ENCODE measurements at places on chromosomes 5 and 9.
A peak's percentile ranks its signal among the peaks of the same experiment; 100 is the strongest.

DNA sequence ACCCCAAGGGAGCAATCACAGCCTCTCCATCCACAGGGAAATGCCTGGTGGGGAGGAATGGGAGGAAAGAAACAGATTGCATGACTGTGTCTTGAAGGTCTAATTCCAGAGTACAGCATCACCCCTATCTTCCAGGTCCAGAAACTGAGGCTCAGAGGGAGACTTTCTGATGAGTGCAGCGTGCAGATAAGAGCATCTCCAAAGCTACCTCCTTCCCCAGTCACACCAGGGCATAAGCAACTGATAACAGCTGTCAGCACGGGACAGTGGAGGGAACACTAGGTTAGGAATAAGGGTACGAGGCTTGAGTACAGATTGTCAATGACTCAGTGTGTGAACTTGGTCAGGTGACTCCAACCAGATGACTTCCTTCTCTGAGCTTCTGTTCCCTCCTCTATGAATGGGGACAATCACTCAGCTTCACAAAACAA lies 126.9 kb downstream of the KCNIP1 start:
- no peak for DNase-seq

GRCh38 chr9:137298401-137299202 lies 3.5 kb downstream of the NRARP start:
- no peak for DNase-seq

DNA sequence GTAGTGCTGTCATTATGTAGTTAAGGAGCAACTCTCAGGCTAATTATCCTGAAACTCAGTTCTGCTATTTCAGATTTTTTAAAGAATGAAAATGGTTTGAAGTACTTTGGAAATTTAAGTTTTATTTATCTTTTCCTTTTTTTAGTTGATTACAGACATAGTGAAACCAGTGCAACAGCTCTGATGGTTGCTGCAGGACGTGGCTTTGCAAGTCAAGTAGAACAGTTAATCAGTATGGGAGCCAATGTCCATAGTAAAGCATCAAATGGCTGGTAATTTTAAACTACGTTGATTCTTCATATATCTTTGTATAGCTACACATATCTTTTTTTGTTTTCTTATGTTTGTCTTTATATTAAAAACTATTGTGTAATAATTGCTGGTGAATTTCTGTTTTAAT lies 34.9 kb downstream of the YTHDC2 start:
- no peak for DNase-seq

DNA sequence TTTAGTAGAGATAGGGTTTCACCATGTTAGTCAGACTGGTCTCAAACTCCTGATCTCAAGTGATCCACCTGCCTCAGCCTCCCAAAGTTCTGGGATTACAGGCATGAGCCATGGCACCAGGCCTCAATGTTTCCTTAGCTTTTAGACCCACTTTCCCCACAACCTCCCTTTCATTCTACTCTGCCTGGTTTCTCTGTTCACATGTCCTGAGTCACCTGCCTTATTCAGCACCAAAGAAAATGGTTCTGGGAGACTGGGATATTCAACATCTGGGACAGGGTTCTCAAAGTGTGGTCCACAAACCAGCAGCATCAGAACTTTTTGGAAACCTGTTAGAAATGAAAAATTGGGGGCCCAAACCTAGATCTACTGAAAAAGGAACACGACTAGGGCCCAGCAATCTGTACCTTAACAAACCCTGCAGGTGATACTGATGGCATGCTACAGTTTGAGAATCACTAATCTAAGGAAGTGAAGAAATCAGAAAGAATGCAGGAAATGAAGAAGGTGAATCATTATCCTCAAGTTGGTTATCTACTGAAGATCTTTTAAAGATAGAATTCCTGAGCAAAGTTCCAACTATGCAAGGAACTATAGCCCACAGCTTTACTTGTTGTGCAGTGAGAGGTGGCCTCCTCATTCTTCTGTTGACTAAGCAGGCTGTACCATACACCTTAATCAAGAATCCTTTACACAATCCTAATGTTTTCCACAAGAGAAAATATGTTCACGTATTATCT lies 51.8 kb upstream of the CTNNAL1 start:
- peak; percentile 61 for DNase-seq

DNA sequence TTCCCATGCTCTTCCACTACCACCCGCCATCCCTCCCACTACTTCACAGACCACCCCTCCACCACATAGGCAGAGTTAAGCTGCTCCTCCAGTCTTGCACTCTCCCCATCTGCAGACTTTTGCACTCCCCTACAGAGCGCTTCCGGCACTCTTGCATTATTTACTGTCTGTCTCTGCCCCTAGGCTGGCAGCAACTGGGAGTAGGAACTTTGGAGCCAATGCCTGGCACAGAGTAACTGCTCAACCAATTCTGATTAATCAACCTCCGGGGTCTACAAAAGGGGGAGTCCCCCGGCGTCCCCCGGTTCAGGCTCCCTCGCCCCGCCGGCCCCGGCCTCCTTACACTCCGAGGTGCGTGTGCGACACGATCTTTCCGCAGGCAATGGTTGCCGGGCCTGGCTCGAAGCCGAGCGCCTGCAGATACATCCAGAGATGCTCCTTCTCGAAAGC lies 498 bp downstream of the HAUS6 start:
- DNase-seq = no peak

- no peak for DNase-seq
Measured at GRCh38 chr5:165349735-165350134, 1844.3 kb downstream of the MAT2B start.

DNA sequence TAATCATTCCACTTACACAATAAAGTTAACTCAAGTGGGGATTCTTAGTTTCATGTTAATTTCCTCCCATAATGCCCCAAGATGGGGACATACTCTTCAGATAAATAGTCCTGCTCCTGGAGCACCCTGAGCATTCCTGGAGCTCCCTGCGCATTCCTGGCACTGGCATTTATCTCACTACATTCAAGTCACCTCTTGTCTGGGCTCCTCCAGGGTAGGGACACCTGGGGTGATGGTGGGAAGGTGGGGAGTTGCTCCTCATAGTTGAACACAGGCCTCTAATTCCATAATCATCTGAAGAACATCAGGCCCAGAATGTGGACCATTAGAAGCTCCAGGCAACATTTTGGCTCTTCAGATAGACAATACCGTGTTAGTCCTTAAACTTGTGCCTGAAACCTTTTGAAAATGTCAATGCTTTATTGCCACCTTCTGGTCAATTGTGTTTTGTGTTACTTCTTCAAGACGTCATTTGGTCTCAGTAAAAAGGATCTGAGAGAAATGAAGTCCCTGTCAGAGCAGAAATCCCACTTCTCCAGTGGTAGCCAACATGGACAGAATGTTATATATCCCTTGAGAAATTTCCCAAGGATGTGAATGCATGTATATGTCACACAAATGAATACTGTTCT lies 14.2 kb upstream of the AGGF1 start:
- peak; percentile 49 for DNase-seq

DNA sequence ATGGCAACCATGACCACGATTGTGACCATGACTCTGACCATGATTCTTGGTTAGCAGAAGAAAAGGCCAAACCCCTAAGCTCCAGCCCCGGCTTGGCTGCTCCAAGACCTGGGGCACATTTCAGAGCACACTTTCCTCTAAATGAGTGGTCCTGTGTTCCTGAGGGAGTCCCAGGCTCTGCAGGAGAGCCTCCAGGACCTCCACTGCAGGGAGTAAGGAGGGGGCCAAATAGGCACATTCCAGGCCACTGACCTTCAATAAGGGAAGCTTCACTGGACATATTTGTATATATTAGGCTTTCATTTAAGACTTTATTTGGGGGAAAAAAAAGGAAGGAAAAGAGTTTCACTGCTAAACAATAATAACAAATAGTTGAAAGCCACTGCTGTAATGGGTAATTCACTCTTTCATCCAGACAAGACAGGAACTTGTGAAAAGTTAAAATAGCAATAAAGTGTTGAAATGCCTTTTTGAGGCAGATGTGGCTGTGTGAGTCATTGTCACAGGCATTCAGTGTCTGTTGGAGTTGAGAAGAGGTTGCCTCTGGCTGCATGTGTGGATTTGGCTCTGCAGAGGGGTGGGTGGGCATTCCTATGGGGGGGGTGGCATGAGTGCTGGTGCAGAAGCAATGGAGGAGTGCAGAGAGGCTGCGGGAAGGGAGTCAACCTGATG lies 63.9 kb upstream of the TGFBR1 start:
- DNase-seq = peak; percentile 94

- DNase-seq = no peak
Measured at GRCh38 chr9:111978616-111979015, 82.0 kb downstream of the UGCG start.

DNA sequence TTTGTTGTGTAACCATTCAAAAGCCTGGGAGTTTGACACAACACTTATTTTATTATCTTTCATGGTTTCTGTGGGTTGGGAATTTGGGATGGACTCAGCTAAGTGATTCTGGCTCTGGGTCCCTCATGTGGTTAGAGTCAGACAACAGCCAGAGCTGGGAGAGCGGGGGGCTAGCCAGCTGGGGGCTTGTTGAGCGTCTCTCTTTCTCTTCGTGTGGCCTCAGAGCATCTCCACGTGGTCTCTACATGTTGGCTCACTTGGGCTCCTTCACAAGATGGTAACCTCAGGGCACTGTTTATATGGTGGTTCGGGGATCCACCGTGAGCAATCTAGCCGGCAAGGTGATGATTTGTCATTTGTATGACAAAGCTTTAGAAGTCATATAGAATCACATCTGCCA lies 73.6 kb downstream of the FSTL4 start:
- DNase-seq = no peak

DNA sequence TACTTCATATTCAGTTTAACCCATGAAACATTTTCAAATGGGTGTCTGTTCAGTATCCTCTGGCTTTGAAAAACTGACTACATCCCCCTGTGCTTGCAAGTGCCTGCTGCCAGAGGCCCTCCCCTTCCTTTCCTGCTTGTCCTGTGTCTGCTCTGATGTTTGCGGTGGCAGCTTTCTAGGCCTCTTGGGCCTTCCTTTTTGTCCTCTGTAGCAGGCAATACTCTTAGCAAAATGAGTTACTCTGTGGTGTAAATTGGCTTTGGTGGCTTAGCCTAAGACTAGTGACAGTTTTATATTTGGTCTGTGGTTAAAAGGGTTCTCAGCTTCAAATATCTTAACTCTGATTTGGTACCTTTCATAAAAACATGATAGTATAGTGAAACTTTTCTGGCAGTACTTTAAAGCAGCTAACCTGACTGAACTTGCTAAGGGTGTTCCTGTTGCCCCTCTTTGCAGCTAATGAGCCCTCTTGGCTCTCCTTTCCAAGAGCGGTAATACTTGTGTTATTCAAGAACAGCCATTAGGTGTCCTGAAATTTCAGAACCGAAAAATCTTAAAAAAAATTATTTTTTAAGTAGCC lies 76.6 kb downstream of the GOLM1 start:
- DNase-seq = no peak

DNA sequence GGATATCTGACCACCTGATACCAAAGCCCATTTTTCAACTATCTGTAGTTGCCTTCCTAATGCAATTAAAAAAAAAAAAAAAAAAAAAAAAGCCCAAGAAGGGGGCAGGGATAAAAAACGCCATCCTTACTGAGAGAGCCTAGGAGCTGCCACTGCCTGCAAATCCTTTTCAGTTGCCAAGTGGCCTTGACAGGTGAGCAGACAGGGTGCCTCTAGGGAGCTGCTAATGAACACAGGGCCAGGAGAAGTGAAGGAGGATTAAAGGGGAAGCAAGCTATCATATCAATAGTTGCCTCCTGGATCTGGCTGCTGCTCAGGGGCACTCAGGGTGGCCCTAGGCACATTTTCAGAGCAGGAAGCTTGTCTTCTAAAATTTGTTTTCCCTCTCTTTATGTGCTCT lies 547.4 kb downstream of the TLE1 start:
- no peak for DNase-seq

DNA sequence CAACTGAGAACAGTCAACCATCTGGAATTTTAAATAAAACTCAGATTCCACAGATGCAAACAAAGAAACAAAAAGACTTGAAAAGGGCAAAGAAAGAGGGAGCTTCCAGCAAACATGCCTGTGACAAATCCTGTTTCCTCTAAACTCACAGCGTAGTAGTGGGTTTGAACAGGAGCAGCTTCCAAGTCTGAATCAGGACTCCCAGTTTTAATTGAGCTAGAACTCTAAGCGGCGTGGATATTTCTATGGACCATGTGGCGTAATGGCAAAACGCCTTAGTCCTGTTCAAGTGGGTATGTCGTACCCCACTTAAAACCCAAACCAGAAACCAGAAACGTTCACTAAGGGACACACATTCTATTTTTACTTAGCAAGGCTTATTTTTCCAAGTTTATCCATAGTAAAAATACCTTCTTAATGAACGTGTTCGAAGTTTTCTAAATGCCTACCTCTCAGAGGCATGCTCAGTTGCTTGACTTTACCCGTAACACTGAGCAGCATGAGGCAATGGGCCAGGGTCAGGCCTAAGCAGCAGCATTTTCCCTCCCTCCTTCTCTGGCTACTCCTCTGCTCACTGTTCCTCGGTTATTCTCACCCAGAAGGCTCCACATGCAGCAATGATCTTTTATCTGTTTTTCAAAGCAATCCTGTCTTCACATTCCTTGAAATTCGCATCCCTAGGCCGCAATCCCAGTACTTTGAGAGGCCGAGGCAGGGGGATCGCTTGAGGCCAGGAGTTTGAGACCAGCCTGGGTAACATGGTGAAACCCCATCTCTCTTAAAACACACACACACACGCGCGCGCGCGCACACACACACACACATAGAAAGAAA lies 77.9 kb downstream of the FNBP1 start:
- peak; percentile 71 for DNase-seq

DNA sequence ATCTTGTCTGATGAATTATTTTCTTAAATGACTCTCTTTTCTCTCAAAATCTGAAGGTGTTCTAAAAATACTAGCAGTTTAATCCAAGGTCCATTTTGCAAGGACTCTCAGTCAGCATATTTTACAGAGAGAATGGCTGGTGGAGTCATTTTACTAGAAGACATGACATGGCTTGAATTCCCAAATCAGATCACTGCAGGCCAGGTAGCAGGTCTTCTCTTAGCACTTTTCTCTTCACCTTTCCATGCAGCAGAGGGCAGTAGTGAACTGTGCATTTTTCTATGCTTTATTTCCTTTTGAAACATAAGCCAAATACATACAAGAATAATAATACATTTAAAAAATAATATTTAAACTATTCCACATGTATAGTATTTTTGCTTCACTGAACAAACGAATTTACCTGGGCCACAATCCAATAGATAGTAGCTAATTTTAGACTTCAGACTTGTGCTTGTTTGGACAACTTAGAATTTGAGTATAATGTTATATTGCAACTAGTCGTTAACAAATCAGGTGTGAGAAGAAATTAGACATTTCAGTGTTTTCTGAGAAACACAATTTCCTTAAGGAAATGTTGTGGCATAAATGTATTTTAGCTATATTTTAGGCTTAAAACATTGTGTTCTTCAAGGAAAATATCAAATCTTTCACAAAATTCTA lies 289.4 kb upstream of the DAB2 start:
- DNase-seq = peak; percentile 62
